Activated CD4-positive, alpha-beta memory T cell treated with anti-CD3 and anti-CD28 coated beads for 36 hours (primary cell): ENCODE measurements at places on chromosomes 4 and X.

DNA sequence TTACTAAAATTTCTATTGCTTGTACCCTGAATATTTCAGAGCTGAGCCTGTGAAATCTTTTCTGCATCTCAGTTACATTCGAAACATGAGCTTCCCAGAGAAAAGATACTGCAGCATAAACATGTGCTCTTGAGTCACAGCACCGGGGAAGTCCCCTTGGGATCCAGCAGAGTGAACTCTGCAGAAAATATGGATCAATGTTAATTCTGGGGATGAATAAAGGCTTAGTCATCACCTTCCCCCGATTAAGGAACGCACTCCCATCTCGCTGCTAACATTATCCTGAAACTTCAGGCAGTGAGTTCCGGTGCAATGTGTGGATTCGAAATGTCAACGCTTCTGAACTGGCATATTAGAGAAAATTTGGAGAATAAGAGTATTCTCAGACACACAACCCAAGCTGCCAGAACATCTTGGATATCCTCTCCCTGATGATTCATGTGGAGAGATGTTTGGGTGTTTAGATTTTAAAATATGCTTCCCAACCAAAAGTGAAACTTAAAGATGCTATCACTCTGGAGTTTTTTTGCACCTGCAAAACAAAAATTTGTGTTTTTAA lies 90.8 kb downstream of the IRF2 start:
- H3K4me1 ChIP-seq: peaks cover 60% of the 10 kb centered on the region
- H3K27me3 ChIP-seq: no peaks in the 10 kb centered on the region
- H3K27ac ChIP-seq: no peak overlapping the region

GRCh38 chr4:173357939-173358338 lies 12.8 kb upstream of the SAP30 start:
- H3K27ac ChIP-seq: no peak overlapping the region
- no peaks in the 10 kb centered on the region for H3K36me3 ChIP-seq
- H3K4me1 ChIP-seq: no peaks in the 10 kb centered on the region
- H3K27me3 ChIP-seq: peaks cover 7% of the 10 kb centered on the region
- DNase-seq: no peak
- H3K4me3 ChIP-seq: no peak overlapping the region

DNA sequence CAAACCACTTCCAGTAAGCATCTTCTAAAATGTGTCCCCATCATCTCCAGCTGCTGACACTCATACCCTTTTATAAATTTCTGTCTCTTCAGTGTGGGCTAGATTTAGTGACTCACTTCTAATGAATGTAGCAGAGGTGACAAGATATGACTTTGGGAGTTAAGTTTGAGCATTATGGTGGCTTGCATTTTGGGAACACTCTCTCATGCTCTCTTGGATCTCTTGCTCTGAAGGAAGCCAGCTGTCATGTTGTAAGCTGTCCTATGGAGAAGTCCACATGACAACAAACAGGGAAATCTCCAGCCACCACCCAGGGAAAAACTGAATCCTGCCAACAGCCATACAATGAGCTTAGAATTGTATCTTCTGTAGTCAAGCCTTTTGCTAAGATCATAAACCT lies 691.3 kb upstream of the PCDH7 start:
- DNase-seq: no peak
- no peaks in the 10 kb centered on the region for H3K27me3 ChIP-seq
- H3K4me1 ChIP-seq: no peaks in the 10 kb centered on the region

DNA sequence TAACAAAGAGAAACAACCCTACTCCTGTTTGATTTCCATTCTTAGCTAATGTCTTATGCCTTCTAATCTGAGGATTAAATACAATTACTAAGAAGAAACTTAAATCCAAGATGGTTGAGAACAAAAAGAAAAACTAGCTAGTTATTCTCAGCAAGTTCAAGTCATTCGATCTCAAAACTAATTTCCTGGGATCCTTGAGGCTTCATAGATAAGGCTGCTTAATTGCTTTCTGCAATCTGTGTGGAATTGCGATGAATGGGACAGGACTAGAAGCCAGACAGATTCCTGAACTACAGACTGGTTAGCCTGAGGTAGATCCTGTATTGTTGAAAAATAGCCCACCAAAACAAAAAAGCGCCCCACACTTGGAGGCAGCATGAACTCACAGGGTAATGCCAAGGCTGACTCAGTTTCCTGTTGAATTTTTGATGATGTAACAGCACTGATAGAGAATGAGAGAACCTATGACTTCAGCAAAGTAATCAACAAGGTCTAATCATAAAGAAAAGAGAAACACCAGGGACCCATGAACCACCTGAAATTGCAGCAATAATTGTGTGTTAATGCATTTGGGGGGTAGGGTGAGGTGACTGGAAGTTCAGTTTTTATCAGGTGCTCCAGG lies 33.9 kb downstream of the KLHL15 start:
- peaks cover 15% of the 10 kb centered on the region for H3K4me1 ChIP-seq
- no peak overlapping the region for H3K4me3 ChIP-seq
- no peak for DNase-seq
- peak overlapping the region; percentile 62 for H3K27ac ChIP-seq

DNA sequence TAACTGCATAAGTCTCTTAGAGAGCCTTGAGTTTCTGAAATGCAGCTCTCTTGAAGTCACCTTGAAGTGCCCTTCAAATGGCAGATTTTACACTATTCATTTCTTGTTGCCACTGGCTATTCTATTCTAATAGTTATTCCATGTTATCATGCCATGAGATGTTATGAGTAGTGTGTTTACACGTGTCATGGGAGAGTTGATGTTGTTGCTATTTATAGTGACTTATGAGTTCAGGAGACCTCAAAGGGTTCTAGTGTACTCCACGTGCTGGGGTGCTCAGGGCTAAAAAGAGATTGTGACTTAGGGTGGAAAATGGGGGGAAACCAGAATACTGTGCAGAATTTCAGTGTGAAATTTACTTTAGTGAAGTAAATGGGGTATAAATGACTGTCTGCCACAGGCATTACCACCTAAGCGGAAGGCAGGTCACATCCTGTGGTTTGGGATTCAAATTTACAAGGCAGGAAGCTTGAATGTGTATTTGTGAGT lies 77.1 kb upstream of the SLC4A4 start:
- H3K4me3 ChIP-seq: no peak overlapping the region
- H3K4me1 ChIP-seq: peaks cover 10% of the 10 kb centered on the region
- no peak overlapping the region for H3K27ac ChIP-seq
- DNase-seq: peak; percentile 13
- H3K27me3 ChIP-seq: no peaks in the 10 kb centered on the region

DNA sequence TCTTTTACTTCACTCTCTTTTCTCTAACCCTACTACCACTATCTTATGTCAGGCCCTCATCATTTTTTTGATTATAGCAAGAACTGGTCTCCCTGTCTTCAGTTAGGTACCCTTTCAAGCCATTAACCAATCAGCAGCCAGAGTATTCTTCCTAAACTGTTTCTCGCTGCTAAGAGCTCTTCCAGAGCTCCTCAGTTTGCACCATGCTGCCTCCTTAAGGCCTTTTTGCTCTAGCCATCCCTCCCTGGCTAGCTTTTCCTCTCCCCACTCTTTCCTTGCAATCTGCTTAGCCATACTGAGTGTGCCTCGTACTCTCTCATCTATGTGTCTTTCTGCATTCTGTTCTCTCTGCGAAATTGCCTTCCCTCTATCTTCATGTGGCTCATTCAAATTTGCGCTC lies 32.9 kb downstream of the KIF4A start:
- H3K27ac ChIP-seq: no peak overlapping the region
- no peaks in the 10 kb centered on the region for H3K27me3 ChIP-seq
- DNase-seq: no peak
- no peaks in the 10 kb centered on the region for H3K4me1 ChIP-seq

GRCh38 chrX:118352566-118352965 lies 6.7 kb downstream of the WDR44 start:
- no peak overlapping the region for H3K4me3 ChIP-seq
- no peaks in the 10 kb centered on the region for H3K36me3 ChIP-seq
- no peak for DNase-seq
- no peak overlapping the region for H3K27ac ChIP-seq
- H3K4me1 ChIP-seq: peaks cover 63% of the 10 kb centered on the region

- H3K4me3 ChIP-seq: peak overlapping the region; percentile 30
- no peaks in the 10 kb centered on the region for H3K27me3 ChIP-seq
These were observed 123.3 kb upstream of the TBL1X start for GRCh38 chrX:9341291-9342201.

GRCh38 chr4:126758493-126758892 lies 874.3 kb upstream of the INTU start:
- no peak for DNase-seq
- H3K27ac ChIP-seq: no peak overlapping the region
- H3K4me3 ChIP-seq: no peak overlapping the region
- H3K4me1 ChIP-seq: no peaks in the 10 kb centered on the region
- no peaks in the 10 kb centered on the region for H3K27me3 ChIP-seq
- no peaks in the 10 kb centered on the region for H3K36me3 ChIP-seq

GRCh38 chrX:107514944-107515343 lies 65.5 kb downstream of the FRMPD3 start:
- H3K4me3 ChIP-seq: no peak overlapping the region
- DNase-seq: no peak
- H3K36me3 ChIP-seq: no peaks in the 10 kb centered on the region
- H3K4me1 ChIP-seq: no peaks in the 10 kb centered on the region
- H3K27me3 ChIP-seq: peaks cover 10% of the 10 kb centered on the region
- no peak overlapping the region for H3K27ac ChIP-seq
